Activated CD4-positive, alpha-beta T cell treated with anti-CD3 and anti-CD28 coated beads for 1 hour (primary cell): ENCODE measurements at places on chromosomes 6 and 20.

DNA sequence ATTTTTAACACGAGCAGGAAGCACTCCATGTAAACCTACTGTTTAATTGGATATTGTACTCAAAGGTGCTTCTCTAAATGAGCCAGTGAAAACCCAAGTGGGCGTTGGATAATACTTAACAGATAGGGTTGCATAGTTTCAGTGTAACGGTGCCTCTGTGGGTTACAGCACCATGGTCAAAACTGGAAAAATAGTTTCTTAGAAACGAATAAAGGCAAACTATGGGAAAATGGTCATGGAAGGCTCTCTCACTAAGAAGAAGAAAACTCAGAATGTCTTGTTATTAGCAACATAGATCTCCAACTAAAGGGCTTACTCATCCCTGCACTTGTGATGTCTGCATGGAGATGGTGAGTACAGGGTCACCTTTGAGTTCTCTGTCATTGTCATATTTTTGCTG lies 59.1 kb upstream of the NEDD9 start:
- no peak for DNase-seq

- no peak for DNase-seq
Measured at GRCh38 chr6:27156874-27157458, 90.5 kb upstream of the PRSS16 start.

DNA sequence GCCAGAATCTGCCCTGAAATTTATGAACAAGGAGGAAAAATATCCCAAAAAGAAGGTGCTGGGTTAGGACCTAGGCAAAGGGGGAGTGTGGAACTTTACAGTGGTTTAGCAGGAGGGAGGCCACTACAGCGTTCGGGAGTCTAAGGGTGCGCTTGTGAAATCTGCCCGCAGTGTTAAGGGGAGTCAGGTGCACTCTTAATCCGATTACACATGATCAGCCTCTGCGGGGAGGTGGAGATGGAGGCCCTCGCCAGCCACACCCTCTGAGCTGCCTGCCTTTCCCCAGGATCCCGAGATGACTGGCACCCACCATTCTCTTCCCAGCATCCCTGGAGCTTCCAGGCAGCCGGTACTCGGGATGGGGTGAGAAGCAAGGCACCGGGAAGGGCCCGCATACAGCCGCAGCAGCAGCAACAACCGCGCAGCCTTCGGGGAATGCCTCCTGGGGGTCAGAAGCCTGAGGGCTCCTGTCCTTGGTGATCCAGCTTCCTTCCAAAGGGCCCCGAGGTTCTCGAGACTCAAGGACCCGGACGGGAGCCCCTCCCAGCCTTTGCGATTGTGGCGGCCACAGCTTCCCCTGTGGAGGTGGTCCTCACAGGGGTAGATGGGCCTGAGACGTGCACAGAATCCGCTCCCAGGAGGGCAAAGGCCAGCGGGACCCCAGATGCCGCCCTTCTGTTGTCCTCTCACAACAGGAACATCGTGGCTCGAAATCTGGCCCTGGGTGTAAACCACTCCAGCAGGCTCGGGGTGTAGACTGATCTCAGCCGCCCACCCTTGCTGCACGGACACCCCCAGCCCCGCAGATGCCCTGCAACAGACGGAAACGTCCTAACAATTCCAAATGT lies 57.3 kb upstream of the CST7 start:
- DNase-seq, result no peak

- DNase-seq, result no peak
Measured at GRCh38 chr6:50608421-50608820, 104.9 kb upstream of the TFAP2D start.

GRCh38 chr20:59042151-59042795 lies at the start of gene PRELID3B:
PRELID3B (minus strand) TSS chr20:59042786; CDS start chr20:59042730, 56 bp downstream.
- peak; percentile 17 for DNase-seq

GRCh38 chr20:54419531-54419930 lies 55.9 kb upstream of the DOK5 start:
- DNase-seq, result no peak

DNA sequence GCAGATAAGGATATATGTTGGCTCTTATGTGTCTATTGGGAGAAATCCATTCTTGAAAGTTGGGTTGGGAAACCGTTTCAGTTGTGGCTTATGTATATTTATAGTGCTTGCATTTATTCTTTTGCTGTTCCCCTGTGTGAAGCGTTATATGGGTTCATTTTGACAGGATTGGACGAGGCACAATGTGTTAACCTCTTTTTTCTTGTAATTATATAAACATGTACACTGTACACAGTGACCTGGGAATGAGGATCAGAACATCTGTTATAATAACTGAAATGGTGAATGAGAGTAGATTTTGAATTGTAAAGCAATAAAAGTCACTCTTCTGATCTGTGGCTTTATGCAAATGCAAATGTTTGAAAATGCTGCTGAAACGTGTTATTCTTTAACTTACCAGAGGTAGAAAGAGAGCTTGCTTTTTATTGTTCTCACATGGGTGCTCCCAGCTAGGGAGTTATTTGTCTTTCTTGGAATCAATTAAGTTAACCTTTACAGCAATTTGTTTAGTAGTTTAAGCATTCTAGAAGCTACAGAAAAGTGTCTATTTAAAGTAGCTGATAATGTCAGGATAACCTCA lies 213.7 kb downstream of the GRIK2 start:
- DNase-seq, result no peak

DNA sequence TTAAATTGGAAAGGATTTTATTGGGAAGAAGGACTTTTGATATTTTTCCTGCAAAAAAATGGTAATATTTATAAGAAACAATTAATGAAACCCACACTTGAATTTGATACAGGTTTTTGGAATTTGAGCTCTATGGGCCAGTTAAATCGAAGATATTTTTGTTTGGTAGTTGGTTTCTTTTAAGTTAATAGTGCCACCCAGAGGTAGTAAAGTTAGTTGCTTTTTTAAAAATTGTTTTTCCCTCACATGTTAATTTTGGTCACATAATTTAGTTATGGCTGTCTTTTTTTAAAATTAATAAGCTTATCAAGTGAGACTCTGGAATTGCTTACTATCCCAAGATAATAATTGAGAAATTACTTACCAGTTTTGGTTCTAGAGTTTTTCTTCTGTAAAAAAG lies 7.1 kb downstream of the PRIM2 start:
- no peak for DNase-seq
